ENCODE measurements at places on chromosomes 7 and 10.

DNA sequence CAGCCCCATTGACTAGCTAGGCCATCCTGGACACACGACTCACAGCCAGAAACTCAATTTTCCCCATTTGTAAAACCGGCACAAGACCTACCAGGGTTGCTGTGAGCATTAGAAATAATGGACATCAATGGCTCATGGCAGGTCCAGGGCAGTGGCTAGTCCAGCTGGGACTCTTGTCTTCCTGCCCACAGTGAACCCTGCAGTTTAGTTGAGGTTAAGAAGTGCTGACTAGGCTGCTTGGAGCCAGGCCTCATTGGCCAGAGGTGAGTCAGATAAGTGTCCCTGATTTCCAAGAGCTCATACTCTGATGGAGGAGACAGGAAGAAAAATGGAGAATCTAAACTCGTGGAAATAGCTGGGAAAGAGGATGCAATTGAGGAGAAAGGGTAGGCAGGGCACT is 123.4 kb upstream of the ZNF92 start:
- DNase-seq = no peak

GRCh38 chr10:23067939-23068775 is 27.2 kb upstream of the MSRB2 start:
- DNase-seq = peak; percentile 70

- DNase-seq = no peak
Measured at GRCh38 chr7:75985518-75986146, 8.8 kb downstream of the TMEM120A start.

DNA sequence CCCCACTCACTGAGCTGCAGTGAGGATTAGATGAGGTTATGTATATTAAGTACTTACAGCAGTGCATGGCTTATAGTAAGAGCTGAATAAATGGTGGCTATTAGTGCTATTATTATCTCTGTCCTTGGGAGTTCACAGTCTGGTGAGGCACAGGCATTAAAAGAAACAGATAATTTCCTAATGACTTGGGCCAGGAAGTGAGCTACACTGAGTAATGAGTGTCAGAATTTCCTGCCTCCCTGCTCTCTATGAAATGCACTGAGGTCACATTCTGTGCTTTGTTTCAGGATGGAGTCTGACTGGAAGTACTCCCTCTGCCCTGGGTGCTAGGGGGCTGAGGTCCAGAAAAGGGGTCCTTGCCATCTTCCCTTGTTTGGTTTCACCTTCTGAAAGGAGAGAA is 48.7 kb upstream of the LOXL4 start:
- DNase-seq = no peak

DNA sequence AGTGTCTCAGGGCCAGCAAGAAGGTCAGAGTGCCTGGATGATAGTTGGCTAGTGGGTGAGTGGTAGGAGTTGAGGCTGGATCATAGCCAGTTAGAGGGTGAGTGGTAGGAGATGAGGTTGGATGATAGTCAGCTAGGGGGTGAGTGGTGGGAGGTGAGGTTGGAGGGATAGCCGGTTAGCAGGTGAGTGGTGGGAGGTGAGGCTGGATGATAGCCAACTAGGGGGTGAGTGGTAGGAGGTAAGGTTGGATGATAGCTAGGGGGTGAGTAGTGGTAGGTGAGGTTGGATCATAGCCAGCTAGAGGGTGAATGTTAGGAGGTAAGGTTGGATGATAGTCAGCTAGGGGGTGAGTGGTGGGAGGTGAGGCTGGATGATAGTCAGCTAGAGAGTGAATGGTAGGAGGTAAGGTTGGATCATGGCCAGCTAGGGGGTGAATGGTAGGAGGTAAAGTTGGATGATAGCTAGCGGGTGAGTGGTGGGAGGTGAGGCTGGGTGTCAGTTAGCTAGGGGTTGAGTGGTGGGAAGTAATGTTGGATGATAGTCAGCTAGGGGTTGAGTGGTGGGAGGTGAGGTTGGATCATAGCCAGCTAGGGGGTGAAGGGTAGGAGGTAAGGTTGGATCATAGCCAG is 226.6 kb downstream of the SDK1 start:
- DNase-seq = no peak

DNA sequence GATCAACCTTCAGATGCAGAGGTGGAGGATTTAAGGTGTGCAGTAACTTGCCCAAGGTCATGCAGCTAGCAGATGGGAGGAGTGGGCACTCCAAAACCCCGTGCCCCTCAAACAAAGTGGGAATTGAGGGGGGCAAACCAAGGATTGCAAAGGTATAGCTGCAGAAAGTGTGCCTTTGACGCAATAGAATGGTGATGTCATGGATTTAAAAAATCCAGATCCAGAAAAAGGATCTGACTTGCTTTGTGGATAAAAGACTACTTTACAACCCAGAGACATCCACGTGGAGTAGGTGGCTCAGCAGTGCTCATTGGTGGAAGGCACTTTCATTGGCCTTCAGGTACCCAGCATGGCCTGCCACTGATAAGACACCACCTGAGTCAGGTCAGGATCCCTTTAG is 15.7 kb upstream of the ADRB1 start:
- DNase-seq = no peak

DNA sequence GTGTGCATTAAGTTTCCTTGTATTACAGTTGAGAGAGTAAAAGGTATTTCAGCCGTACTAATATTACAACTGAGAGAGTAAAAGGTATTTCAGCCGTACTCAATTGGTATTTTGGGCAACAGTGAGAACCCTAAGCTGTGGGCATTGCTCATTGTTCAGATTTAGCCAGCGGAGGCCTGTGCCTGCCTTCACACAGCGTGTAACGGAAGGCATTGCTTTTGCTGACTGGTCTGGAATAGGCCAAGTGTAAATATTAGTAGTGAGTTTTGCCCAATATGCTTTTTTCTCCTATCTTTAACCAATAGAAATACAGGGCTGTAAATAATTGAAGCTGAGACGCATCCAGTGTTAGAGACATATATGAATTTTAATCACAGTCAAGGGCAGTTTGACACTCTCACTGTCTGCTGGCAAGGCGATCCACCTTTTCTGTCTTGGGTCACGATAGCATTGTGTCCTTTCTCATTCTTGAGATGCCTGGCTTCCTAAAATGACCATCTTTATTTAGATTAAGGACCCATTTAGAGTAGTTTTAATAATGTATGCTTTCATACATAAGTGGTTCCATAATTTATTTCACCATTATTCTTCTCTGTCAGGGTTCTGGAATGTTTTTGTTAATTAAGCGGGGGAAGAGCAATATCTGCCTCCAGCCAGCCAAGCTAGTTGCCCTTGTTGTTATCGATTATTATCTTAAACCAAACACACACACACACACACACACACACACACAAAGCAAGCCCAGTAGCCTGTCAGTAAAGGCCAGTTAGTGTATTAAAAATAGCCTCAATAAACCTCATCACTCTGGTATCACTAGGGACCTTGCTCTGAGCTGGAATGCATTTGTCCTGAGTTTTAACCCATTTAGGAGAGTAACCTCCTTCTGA is 130.7 kb downstream of the CELF2 start:
- no peak for DNase-seq

DNA sequence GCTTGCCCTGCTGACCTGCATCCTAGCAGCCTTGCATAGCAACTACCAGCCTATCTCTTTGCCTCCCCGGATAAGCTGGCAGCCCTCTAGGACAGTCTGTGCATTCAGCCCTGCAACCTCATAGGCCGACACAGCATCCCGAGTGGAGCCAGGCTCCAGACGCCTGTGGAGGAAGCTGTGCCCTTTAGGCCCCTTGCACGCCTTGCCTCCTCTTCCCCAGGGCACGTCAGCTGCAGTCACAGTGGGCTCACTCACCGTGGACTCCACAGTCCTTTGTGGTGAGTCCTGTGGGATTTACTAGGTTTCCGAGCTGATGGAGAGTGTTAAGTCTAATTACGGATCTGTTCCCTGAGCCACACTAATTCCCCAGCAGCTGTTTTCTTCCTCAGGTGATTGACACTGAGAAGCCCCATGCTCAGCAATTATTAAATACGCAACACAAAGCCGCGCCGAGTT is 540.0 kb downstream of the TCERG1L start:
- no peak for DNase-seq

DNA sequence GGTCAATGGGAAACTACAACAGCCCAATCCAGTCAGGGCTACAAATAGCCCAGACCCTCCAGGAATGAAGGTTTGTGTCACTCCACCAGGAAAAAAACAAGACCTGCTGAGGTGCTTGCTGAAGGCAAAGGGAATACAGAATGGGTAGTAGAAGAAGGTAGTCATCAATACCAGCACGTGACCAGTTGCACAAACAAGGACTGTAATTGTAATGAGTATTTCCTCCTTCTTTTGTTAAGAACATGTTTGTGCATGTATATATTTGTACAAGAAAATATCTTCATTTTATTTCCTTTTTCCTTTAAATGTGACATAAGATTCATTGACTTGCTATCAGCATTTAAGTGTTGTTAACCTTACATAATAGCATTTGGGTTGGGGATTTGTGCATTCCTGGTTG is 229.3 kb downstream of the IMMP2L start:
- DNase-seq = no peak

- DNase-seq = no peak
Measured at GRCh38 chr10:121260377-121260776, 337.9 kb downstream of the FGFR2 start.

GRCh38 chr10:69090685-69091084 is 2.8 kb downstream of the SRGN start:
- no peak for DNase-seq

GRCh38 chr7:49873420-49873819 is 100.0 kb downstream of the VWC2 start:
- DNase-seq = no peak

All from activated T-cell treated with anti-CD3 and anti-CD28 coated beads, Interleukin-2, amount 50 U/mL, for 72 hours (primary cell).